Bronchus fibroblast of lung (primary cell): ENCODE measurements at places on chromosomes 7 and 10. TPM values are rescaled to one million over a fixed set of nuclear protein-coding genes. Genes with fewer than 3 reads are reported as not detected.

AKR1C3 gene
- 0.67 and 1.8 TPM in 2 replicates for total RNA-seq

MICALL2 gene
- 14.6 and 17.2 TPM in 2 replicates for total RNA-seq

LIPF gene
- not detected in 2 replicates for total RNA-seq

ACBD7 gene
- 3.4 and 3.9 TPM in 2 replicates for total RNA-seq

VGF gene
- total RNA-seq: 1.7 and 1.9 TPM in 2 replicates

LMTK2 gene
- total RNA-seq: 5.6 and 6.4 TPM in 2 replicates

TLL2 gene
- total RNA-seq: under 0.01 TPM in 1 of 2 replicates, not detected in the other

HDAC9 gene
- 1.3 and 2.5 TPM in 2 replicates for total RNA-seq

HOXA1 gene
- 0.45 and 1.0 TPM in 2 replicates for total RNA-seq

RNF148 gene
- not detected in 2 replicates for total RNA-seq

ADAM22 gene
- 0.30 and 0.67 TPM in 2 replicates for total RNA-seq

ASB15 gene
- total RNA-seq: not detected in 2 replicates

STEAP2 gene
- total RNA-seq: 5.5 and 6.8 TPM in 2 replicates

FEZF1 gene
- total RNA-seq: not detected in 2 replicates

HOXA2 gene
- total RNA-seq: 1.3 and 1.5 TPM in 2 replicates

PPP1R17 gene
- total RNA-seq: not detected in 2 replicates

VENTX gene
- total RNA-seq: not detected in 2 replicates

NEUROG3 gene
- not detected in 2 replicates for total RNA-seq

CFAP69 gene
- total RNA-seq: 0.30 and 0.67 TPM in 2 replicates

CALML5 gene
- total RNA-seq: not detected in 2 replicates

WIPF3 gene
- under 0.01 TPM in 1 of 2 replicates, not detected in the other for total RNA-seq

WEE2 gene
- total RNA-seq: not detected in 2 replicates

ARID5B gene
- total RNA-seq: 40.1 and 42.7 TPM in 2 replicates

KNDC1 gene
- 0.15 and 0.17 TPM in 2 replicates for total RNA-seq

SPDYE11 gene
- not detected in 2 replicates for total RNA-seq

AGAP9 gene
- total RNA-seq: 2.0 and 2.1 TPM in 2 replicates

TUBAL3 gene
- not detected in 2 replicates for total RNA-seq

VIPR2 gene
- not detected in 2 replicates for total RNA-seq

FOXI2 gene
- not detected in 2 replicates for total RNA-seq

MRPL32 gene
- 53.3 and 62.4 TPM in 2 replicates for total RNA-seq

SLIT1 gene
- under 0.01 and 0.17 TPM in 2 replicates for total RNA-seq

EGR2 gene
- not detected in 2 replicates for total RNA-seq

NFKB2 gene
- total RNA-seq: 22.4 and 22.9 TPM in 2 replicates

HECW1 gene
- 1.8 and 4.2 TPM in 2 replicates for total RNA-seq

LIPM gene
- total RNA-seq: not detected in 2 replicates

IDI1 gene
- 212 and 247 TPM in 2 replicates for total RNA-seq

PLCE1 gene
- total RNA-seq: 3.0 and 3.5 TPM in 2 replicates

TMEM270 gene
- total RNA-seq: not detected in 2 replicates
